ENCODE measurements at places on chromosomes 4 and X.

GRCh38 chr4:181597766-181598165 is 645.4 kb upstream of the TENM3 start:
- DNase-seq = no peak

GRCh38 chr4:170256807-170257206 is 167.1 kb upstream of the AADAT start:
- DNase-seq = no peak

DNA sequence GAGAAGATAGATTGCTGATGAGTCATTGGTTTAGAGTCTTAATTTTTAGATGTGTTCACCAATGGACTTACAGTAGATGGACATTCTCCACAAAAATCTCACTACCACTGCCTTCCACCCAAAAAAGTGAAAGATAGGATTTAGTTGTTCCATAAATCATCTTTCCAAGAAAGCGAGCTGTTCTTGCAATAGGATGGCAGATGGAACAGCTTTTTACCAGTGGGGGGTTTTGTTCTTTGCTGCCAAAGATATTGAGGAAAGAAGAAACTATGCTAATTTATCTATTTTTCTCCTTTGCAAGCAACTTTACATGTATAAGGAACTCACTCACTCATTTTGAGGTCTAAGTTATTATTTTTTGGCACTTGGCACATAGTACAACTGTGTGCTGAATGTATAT is 109.5 kb downstream of the ADGRL3 start:
- DNase-seq = no peak

GRCh38 chrX:68710870-68711576 is 63.6 kb downstream of the STARD8 start:
- DNase-seq = no peak

DNA sequence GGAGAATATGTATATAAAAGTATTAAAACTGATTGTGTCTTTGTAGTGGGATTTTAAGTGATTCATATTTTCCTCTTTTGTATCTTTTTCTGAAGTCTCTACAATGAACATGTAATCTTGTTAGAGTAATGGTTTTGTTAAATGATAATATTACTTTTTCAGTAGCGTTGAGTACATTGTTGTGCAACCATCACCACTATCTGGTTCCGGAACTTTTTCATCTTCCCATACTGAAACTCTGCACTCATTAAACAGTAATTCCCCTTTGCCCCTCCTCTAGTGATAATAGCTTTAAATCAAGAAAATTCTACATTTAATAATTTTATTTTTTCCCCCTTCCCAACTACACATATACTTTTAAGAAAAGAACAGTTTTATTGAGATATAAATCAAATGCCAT is 23.3 kb downstream of the SHROOM3 start:
- DNase-seq = no peak

- no peak for DNase-seq
These were observed 19.3 kb downstream of the JAKMIP1 start for GRCh38 chr4:6180841-6181631.

DNA sequence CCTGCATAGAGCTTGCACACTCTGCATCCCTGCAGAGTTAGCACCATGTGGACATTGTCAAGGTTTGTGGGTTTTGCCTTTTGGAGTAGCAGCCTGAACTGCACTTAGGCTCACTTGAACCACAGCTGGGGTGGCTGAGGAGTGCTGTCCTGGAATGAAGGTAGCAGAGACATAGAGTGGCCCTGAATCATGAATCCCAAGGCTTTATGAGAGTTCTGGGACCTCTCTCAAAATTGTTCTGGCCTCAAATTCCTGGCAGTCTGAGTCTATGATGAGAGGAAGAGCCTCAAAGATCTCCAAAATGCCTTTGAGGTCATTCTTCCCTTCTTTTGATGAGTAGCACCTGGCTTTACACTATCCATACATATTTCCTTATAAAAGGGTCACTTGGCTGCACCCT is 37.1 kb upstream of the ADH1C start:
- no peak for DNase-seq

DNA sequence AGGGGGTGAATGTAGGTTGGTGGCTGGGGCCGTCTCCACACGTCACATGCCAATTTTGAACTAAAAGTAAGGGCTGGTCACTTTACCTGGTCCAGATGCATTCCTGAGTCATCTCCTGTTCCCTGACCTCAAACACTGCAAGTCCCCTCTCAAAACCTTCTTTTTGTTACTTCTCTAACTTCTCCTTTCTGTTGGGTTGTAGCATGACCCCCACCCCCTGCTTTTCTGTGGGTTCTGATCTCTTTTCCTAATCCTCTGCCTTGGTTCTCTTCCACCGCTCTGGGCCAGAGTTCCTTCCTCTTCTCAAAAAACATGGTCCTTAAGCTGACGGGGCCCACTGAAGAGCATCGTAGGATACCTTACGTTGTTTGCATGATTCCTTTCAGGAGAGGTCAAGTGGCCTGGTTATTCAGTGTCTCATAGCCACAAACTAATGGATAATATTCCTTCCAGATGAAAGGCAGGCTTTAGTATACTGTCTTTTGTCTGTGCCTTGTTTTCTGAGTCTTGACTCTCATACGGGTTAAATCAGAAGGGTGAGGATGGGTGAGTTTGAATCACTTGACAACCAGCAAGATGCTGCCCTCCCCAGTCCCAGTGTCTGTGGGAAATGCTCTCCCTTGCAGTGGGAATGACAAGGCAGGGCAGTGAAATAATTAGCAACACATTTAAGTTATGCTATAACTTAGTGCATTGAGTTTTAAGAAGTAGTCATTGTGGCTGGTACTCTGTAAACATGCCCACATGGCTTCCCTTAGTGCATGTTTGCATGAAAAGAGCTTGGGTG is 15.1 kb downstream of the SMS start:
- DNase-seq = no peak

- DNase-seq = no peak
These were observed 20.1 kb downstream of the CLTRN start for GRCh38 chrX:15644560-15644872.

GRCh38 chrX:145506214-145506613 is 258.9 kb downstream of the SPANXN1 start:
- DNase-seq = no peak

GRCh38 chrX:17610788-17611187 is 126.5 kb upstream of the SCML1 start:
- DNase-seq = no peak

DNA sequence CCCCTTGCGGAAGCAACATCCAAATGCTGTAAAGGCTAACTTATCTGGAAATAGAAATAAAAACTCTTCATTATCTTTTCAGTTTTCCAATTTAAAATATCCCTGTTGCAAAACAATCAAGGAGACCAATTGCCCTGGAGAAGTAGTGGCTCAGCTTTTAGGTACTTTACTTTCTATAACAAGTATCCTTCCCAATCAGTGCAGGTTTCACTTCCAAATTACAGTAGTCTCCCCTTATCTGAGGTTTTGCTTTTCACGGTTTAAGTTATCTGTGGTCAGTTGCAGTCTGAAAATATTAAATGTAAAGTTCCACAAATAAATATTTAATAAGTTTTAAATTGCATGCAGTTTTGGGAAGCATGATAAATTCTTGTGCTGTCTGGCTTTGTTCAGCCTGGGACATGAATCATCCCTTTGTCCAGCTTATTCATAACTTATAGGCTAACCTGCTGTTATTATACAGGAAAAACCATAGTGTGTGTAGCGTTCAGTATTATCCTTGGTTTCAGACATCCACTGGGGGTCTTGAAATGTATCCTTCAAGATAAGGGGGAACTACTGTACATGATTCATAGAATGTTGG is 973.1 kb upstream of the GRID2 start:
- DNase-seq = no peak

GRCh38 chr4:176789955-176790354 is 2.8 kb downstream of the VEGFC start:
- DNase-seq = no peak

- DNase-seq = no peak
These were observed 41.6 kb downstream of the RAB33A start for GRCh38 chrX:130213376-130213775.

DNA sequence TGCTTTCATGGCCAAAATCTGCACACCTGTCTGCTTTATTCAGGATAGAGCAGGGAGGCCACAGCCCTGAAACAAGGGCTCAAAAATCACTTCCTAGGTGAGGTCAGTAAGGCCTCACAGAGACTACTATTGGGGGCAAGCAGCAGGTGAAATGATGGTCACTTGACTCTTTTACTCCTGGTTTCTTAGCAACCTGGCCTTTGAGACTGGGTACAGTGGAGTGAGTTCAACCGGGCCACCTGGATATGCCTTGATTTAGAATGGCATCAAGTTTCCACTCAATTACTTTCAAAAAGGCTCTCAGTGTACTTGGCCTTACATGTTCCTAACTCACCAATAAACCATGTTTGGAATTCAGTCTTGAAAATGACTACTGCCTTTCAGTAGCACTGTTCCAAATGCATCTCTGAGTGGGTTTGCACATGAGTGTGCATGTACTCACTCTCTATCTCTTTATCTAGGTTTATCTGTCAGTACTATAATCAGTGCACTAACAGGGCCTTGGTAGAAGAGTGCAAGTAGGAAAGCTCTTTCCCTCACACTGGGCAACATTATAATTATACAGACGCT is 388.2 kb downstream of the OPHN1 start:
- no peak for DNase-seq

GRCh38 chrX:10120828-10121227 is 35.9 kb upstream of the CLCN4 start:
- no peak for DNase-seq

DNA sequence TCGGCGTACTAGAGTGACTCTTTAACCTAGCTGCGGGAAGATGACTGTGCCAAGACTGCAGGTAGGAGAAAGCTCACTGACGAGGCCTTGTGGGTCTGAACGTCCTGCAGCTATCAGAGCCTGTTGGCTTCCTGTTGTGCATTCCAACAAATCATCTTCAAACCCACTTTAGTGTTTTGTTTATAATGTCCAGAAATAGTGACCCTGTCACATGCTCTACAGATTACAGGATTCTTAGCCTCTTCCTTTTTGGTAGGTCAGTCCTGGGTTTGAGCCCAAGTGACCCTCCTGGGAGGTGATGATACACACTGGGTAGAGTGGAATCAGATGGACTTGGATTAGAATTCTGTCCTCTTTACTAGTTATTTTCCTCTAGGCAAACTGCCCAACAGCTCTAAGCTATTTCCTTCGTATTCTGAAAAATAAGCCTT is 33.2 kb downstream of the HTT start:
- no peak for DNase-seq

DNA sequence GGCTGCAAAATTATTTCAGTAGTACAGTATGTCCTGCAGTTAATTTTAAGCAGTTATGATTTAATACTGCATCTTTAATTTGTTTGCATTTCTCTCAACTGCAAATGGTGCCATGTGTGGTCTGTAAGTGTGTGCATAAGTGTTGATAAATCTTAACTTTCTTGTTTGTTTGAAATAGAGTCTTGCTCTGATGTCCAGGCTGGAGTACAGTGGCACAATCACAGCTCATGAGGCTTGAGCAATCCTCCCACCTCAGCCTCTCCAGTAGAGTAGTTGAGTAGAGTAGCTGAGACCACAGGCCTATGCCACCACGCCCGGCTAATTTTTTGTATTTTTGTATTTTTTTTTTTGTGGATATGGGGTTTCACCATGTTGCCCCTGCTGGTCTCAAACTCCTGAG is 322.5 kb upstream of the NR3C2 start:
- no peak for DNase-seq

DNA sequence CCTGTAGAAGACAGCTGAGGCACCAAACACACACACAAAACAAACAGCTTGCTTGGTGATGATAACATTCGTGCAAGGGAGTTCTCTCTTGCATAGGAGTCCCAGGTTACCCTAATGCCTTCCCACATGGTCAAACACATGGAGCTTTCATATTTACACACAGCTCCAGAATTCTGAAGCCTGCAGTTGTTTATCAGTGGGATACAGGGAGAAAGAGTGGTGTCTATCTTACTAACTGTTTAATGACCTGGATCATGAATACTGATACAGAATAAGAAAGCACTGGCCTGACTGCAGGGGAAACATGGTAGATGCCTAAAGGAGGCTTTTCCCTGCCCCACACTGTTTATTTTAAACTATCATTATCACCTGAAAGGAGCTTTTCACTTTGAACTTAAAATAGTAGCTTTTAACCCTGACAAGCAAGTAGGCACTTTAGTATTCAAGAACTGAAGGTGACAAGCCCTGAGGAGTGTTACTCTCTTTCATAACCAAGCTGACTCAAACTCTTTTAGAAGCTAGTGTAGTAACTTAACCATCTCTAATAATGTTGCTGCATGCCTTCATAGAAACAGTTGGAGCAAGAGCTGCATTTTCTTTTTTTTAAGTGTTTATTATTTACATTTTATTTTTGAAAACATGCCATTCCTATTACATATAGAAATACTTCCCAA is 15.6 kb downstream of the TET2 start:
- DNase-seq = no peak

Data from caudate nucleus (tissue), 63 donors.